Osteoblast (primary cell): ENCODE measurements at places on chromosomes 4 and X. TPM values are rescaled to one million over a fixed set of nuclear protein-coding genes. Genes with fewer than 3 reads are reported as not detected.
A peak's percentile ranks its signal among the peaks of the same experiment; 100 is the strongest.

DNA sequence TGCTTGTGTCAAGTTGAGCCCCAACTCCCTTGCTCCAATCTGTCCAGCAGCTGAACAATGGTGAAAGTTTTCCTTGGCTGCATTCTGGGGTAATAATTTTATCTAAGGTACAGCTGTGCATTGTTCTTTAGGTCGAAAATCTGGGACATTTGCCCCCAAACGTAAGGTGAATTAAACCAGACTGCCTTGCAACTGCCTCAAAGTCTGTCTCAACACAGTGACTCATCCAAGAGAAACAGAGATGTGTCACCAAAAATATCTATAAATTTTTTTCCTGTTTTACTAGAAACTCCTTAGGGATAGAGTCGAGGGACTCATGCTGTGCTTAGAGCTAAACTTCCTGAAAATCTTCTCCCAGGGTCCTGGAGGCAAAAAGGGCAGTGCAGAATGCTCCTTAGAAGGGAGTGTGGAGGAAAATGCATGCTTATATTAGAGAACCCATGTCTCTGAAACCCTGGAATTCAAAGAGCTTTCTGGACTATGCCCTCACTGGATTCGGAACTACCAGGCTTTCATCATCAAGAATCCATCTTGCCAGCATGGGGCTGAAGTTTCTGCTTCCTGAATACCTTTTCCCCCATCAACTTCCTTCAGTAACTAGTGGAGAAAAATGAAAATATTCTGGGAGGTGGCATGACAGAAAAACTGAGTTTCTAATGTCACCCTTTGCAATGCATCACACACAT is 115.7 kb downstream of the PALLD start:
- no peaks in the 10 kb centered on the region for H3K36me3 ChIP-seq
- H3K27ac ChIP-seq: peak overlapping the region; percentile 54
- no peak overlapping the region for H3K4me3 ChIP-seq

DNA sequence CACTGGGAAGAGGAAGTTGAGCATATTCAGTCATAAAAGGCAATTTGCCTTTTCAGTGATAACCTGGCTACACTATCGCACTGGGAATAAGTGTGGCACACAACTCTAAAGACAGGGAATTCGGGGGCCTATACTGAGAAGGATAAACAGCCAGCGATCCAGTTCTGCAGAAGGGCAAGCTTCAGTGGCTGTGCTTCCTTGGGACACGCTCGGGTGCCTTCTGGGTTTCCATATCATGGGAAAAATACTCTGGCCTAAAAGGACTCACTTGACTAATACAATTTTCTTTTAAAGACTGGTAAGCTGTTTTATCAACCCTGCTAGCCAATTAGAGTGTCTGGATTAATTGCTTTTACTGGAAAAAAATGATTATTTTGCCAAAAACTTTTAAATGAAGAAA is 58.5 kb downstream of the TENM3 start:
- H3K27me3 ChIP-seq: no peaks in the 10 kb centered on the region
- no peak overlapping the region for H3K4me3 ChIP-seq
- no peaks in the 10 kb centered on the region for H3K36me3 ChIP-seq
- no peak for DNase-seq

- H3K27me3 ChIP-seq: no peaks in the 10 kb centered on the region
- no peak for DNase-seq
- no peak overlapping the region for H3K27ac ChIP-seq
- peaks cover 45% of the 10 kb centered on the region for H3K4me1 ChIP-seq
These were observed 5.7 kb downstream of the IL15 start for GRCh38 chr4:141642063-141642462.

Gene GAGE1
- not detected in 2 replicates for total RNA-seq

Gene TRIML2
- under 0.01 TPM in 1 of 2 replicates, not detected in the other for total RNA-seq
